Activated CD8-positive, alpha-beta memory T cell treated with anti-CD3 and anti-CD28 coated beads for 1 hour (primary cell): ENCODE measurements at places on chromosomes 5 and 9.

DNA sequence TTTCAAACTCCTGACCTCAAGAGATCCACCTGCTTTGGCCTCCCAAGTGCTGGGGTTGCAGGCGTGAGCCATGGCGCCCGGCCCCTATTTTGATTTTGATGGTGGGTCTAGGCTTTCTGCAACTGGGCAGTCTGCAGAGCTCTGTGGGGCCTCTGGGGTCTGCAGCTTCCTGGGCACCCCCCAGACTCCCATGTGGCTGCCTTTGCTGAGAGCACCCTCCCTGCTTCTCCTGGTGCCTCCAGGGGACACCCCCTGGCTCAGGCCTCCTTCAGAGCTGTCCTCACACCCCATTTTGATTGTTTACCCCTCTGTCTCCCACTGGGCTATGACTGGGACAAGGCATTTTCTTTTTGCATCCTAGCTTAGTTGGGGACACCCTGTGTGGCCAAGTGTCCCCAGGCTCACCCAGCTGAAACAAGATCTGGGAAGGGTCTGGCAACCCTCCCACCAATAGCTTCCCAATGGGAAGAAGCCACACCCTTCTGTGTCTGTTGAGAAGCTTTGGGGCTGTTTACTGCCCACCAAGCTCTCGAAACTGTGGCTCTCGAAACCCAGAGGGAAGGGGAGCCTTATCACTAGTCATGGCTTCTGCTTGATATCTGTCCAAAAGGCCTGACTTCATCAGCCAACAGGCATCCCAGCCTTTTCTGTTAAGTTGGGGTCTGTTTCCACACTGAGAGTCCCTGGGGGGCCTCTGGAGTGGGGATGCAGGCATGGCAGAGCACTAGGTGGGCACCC is 204.4 kb upstream of the IER5L start:
- DNase-seq: no peak

GRCh38 chr9:16458696-16459420 is 411.6 kb downstream of the BNC2 start:
- DNase-seq: no peak

- DNase-seq: no peak
Observed at GRCh38 chr9:135827301-135827700, 80.0 kb downstream of the CAMSAP1 start.

- DNase-seq: no peak
Observed at GRCh38 chr5:10712574-10713366, 48.3 kb downstream of the DAP start.

DNA sequence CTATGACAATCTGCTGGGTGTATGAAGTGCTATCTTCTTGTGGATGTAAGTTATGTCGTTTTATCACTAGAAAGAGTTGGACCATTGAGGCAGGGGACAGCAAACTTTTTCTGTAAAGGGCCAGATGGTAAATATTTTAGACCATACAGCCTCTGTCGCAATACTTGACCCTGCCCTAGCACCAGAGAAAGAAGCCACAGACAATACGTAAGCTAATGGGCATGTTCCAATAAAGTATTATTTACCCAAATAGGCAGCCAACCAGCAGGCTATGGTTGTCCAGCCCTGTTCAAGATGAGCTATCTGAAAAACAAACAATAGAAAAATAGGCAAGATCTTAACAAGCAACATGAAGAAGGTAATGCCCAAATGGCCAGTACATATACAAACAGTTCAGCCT is 36.4 kb downstream of the MTX3 start:
- no peak for DNase-seq

DNA sequence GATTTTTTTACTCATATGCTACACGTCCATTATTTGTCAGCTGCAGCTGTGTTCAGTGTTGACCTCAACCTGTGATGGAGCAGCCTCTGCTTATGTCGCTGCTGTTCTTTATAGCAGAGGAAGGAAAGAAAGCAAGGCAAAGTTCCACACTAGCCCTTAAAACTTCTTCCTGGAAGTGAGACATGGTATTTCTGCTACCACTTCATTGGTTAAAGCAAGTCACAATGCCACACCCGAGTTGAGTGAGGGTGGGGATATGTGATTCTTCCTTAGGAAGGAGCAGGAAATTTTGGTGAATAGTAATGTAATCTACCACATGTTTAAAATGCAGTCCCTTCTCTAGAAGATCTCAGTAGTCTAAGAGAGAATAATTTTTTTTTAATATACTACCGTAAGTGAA is 224.8 kb upstream of the DMRT1 start:
- DNase-seq: no peak

- no peak for DNase-seq
Observed at GRCh38 chr5:139022528-139022927, 147.4 kb upstream of the LRRTM2 start.

- no peak for DNase-seq
Observed at GRCh38 chr9:117014061-117014460, 327.0 kb downstream of the TRIM32 start.

- no peak for DNase-seq
Observed at GRCh38 chr9:127474592-127474991, 23.3 kb downstream of the LRSAM1 start.

DNA sequence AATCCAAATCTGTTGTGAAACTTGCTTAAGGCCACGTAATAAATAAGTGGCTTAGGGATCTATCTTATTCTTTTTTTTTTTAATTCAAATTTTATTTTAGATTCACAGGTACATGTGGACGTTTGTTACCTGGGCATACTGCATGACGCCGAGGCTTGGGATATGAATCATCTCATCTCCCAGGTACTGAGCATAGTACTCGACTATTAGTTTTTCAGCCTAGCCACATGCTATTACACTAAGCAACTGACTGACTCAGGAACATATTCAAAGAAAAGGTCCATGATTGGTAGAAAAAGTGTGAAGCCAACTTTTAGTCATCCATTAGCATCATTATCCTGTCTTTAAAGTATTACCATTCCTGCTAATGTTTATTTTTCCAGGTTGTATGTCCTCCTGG is 1103.5 kb upstream of the DMAC1 start:
- no peak for DNase-seq

GRCh38 chr9:121827251-121827967 is 176.0 kb downstream of the DAB2IP start:
- no peak for DNase-seq

DNA sequence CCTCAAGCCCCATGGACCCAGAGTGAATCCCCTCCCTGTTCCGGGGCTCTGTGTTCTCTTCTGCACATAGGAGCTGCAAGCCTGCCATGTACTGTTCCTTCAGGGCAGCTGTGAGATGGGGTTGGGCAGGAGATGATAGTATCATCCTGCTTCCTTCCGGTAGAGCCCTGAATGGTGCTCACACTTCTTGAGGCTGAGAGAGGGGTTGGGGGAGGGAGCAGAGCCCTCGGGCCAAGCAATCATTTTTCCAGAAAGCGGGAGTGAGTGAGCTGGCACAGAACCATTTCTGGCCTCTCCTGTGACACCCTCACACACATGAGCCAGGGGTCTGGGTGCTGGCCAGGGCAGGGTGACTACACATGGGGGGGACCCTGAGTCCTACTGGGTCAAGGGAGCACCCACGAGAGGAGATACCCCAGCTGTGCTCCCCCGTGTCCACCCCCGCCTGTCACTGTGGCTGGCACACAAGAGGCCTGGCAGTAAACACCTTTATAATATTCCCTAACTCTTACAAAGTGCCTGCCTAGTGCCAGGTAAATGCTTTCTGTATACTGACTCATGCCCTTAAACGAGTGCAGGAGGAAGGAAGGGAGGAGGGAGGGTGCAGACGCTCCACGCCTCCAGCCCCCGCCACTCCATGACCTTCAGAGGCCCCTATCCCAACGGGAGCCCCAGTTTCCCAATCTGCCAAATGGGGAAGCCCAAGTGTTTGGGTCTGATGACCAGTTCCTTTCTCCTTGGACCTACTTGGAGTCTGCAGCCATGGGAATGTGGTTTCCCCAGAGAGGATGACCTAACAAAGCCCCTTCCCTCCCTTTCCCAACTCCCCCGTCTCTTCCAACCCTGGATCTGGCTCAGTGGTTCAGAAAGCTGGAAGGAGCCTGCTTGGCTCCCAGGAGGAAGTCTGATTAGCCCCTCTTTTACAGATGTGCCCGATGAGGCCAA is 15.5 kb downstream of the AKNA start:
- no peak for DNase-seq

- DNase-seq: no peak
Observed at GRCh38 chr9:120931231-120932085, 4.9 kb upstream of the TRAF1 start.

- DNase-seq: no peak
Observed at GRCh38 chr9:100890321-100890720, 138.2 kb upstream of the PLPPR1 start.

DNA sequence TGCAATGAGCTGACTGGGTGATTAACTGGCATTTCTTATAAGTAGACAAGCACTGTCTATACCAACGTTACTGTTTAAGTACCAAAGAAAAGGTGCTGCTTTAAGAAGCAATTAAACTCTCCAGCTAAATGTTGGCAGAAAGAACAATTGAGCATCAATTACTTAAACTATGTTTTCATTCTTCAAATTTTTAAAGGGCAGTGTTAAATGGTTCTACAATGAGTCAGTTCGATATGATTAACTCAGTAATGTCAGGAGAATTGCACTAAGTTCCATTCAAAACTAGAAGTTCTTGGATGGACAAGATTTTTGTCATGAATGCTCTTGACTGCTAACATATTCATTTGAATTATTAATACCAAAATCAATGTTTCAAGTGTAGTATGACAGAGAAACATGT is 593.7 kb downstream of the DNAH5 start:
- no peak for DNase-seq

DNA sequence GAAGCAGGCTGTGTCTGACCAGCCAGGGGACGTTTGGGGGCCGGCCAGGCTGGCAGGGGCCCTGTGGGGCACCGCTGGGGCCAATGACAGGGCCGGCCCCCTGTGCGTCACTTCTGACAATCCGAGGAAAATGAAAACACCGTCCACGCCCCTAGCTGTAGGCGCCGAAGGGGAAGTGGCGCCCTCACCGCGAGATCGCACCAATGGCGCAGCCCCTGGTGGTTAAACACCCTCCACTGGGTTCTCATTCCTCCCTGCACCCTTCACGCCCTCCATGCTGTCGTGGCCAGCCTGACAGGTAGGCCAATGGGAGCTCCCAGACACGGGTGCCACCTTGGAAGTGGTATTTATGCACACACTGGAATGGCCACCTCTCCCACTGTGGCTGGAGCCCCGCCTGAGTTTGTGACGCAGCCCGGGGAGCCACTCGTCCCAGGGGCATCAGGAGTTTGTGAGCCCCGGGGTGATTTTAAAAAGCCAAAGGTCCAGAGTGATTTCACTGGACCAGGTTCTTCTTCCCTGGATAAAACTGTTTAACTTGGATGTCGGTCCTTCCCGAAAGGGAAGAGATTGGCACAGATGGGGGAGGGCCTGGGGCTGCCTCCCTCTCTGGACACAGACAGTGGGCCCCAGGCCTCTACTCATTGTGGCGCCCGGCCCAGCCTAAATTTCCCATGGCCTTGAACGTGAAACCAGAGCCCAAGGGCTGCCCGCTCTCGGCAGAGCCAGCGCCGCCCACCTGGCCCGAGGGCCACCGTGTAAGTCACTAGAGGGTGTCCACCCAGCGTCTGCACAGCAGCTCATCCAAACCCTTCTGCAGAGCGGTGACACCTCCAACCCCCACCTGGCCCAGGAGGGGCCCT is 49.7 kb downstream of the NKD2 start:
- DNase-seq: no peak

- DNase-seq: no peak
Observed at GRCh38 chr5:14056039-14056438, 87.1 kb upstream of the TRIO start.

DNA sequence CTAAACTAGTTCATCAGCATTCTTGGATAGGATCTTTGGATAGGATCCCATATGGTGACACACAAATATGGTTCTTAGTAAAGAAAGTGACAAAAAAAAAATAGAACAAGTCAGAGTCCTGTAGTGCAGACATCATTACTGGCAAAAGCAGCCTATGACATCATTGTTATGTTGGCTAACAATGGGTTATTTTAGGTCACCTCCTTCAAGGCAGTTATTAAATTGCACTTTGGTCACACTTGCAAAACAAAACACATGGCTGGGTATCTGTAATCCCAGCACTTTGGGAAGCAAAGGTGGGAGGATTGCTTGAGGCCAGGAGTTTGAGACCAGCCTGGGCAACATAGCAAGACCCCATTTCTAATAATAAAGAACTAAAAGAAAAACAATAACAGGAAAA is 185.9 kb downstream of the KIAA0825 start:
- no peak for DNase-seq

- DNase-seq: no peak
Observed at GRCh38 chr5:75185763-75186162, 50.9 kb downstream of the ANKRD31 start.

GRCh38 chr5:170168002-170168401 is 62.3 kb downstream of the FOXI1 start:
- DNase-seq: no peak

DNA sequence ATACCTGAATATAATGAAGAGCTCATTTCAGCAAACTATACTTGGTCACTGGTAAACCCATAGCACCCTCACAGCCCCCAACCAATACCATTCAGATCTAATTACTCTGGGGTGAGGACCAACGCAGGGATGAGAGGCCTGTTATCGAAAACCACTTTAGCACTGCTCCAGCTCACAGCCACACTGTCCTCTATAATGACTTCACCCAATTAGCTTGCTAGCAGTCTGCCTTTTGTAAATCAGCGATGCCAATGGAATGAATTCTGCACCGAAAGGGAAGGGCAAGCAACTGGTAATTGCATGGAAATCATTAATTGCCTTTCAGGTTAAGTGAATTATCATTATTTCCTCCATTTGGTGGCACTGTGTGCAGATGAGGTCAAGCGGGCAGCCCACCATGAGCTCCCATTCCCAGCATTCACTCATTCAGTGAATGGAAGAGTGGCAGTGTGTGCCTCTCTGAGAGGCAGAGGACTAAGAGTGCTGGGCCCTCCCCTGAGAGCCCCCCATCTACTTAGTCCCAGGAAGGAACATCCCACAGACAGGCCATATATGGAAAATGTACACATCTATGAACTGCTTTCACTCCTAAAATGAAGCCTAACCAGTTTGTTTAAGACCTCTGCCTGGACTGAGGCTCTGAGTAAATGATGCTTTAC is 262.1 kb downstream of the SPOCK1 start:
- DNase-seq: no peak

- DNase-seq: no peak
Observed at GRCh38 chr5:168646335-168646734, 67.2 kb upstream of the PANK3 start.

DNA sequence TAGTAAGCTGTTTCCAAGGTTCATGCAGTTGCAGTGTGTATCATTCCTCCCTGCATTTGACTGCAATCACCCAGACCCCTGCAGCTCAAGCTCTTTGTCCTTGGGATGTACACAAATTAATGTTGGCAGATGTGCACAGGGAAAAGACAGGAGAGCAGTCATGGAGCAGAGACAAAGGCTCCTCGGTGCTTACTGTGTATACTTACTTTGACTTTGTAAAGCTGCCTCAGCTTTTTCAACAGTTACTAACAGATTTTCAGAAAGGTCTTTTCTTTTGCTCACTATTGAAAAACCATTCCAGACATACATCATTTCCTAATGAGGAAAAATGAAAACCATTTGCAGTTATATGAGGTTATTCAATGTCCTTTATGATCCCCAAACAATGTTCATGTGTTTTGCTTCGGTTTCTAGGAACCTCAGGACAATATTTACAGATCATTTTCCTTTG is 124.9 kb downstream of the TTC39B start:
- no peak for DNase-seq
